ENCODE measurements at places on chromosomes 3 and 15.

DNA sequence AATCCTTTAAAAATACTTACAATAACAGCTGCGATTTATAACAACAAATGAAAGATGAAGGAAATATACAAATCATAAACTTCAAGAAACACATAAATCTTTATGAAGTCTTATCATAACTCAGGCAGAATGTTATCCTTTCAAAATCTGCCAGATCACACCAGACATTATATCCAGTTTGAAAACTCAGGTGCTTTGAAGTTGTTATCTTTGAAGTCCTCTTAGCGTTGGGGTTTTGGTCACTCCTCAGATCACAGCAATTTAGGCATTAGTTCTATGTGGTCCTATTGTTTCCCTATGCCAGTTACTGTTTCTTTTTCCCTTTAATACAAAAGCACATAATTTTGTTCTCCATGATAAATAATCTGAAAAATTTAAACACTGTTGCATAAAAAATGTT lies 934.6 kb downstream of the EPHA3 start:
- no peak for DNase-seq

DNA sequence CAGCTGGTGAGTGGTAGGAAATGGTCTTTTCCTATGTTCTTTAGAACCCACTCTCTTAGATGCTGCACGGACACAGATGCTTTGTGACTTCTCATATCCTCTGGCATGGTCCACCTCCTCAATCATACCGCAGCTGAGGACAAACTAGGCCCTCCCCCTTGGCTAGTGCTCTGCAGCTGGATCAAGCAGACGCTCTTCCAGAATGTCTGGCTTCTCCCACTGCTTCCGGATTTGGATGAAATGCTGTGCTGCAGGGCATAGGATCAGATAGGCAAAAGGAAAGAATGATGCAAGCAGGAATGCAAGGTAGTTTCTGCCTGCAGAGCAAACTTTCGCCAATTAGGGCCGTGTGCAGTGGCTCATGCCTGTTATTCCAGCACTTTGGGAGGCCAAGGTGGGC lies 75.7 kb upstream of the SLC4A7 start:
- no peak for DNase-seq

- no peak for DNase-seq
Measured at GRCh38 chr3:183230826-183231225, 22.2 kb upstream of the B3GNT5 start.

GRCh38 chr3:133457025-133457424 lies 57.2 kb downstream of the BFSP2 start:
- no peak for DNase-seq

GRCh38 chr3:23830869-23831484 lies 25.2 kb downstream of the UBE2E1 start:
- DNase-seq = no peak

DNA sequence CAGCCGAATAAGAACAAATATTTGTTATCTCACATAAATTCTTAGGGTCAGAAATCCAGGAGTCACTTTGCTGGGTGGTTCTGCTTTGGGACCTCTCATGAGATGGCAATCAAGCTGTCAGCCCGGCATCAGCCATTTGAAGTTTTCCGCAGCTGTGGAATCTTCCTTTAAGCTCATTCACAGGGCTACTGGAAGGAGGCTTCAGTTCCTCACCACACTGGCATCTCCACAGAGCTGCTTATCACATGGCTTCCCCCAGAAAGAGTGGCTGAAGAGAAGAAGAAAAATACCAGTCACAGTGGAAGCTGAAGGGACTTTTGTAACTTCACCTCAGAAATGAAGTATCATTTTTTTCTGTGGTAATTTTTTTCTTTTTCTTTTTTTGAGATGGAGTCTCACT lies 267.7 kb downstream of the CHL1 start:
- DNase-seq = no peak

DNA sequence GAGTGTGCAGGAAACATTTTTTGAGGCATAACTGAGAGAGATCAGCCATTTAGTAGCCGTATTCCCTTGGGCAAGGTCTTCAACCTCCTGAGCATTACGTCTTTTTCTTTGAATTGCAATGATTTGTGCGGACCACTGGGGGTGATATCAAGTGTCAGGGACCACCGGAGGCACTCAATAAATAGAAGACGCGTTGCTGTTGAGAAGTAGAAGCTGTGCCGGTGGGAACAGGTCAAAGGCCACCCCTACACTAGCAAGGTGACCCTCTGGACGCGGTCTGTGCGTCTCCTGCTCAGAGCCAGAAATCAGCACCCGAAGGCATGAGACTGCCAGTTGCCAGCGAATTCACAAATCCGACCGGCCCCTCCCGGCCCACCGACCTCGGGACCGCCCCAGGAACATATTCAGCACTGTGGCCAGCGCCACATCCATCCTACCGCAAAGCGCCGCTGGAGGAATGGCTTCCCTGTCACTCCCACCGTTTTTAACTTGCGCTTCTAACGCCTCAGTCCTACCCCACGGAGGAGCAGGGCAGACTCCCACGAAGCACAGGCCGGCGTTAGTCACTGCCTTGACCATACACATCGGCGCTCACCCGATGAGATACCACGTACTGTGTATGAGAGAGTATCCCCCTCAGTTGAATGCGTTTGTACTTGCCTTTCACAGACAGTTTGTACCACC lies 1.4 kb upstream of the GHSR start:
- DNase-seq = no peak

GRCh38 chr3:119930286-119930685 lies 148.4 kb downstream of the NR1I2 start:
- no peak for DNase-seq

DNA sequence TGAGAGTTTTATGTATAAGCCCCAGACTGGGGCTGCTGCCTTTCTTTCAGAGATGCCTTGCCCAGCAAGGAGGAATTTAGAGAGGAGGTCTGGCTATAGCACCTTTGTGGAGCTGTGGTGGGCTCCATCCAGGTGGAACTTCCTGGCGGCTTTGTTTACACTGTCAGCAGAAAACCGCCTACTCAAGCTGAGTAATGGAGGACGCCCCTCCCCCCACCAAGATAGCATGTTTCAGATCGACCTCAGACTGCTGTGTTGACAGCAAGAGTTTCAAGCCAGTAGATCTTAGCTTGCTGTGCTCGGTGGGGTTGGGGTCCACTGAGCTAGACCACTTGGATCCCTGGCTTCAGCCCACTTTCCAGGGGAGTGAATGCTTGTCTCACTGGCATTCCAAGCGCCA lies 155.6 kb downstream of the STXBP5L start:
- DNase-seq = no peak

- no peak for DNase-seq
Measured at GRCh38 chr3:18098960-18099587, 326.1 kb downstream of the SATB1 start.

DNA sequence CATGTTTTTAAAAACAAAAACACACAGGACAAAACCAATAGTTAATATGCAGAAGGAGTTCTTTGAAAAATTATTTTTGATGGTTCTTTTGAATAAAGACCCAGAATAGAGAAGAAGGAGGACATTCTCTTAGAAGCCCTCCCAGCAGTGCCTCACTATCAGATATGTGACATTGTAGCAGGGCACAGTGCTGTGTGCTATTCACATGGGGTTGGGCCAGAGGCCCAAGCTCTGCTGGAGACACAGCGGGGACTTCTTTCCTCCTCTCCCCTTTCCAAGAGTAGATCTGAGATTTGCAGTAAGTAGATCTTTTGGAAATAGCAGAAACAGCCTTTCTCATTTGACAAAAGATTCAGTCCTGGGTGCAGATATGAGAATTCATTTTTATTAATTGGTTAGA lies 6.3 kb downstream of the GYG1 start:
- DNase-seq = no peak

DNA sequence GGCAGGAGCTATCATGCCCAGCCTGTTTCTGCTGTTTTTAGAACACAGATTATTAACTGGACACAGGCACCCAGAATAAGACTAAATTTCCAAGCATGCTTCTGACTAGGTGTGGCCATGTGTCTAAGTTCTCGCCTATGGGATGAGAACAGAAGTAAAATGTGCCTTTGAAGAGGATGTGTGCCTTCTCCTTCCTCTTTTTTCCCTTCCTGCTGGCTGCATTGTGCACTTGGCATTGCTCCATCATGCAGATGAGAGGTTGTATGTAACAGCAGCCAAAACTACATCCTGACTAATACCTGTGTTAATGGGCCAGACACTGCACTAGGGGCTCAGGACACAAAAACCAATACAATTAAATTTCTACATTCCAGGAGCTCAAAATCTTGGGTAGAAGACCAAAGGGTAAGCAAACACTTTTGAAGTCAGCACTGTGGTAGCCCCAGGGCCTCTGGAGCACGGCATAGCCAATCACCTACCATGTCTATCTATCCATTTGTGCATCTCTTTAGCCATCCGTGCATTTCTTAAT lies 40.9 kb upstream of the RNU6-1 start:
- DNase-seq = no peak

GRCh38 chr3:82505079-82505756 lies 743.8 kb upstream of the GBE1 start:
- no peak for DNase-seq

DNA sequence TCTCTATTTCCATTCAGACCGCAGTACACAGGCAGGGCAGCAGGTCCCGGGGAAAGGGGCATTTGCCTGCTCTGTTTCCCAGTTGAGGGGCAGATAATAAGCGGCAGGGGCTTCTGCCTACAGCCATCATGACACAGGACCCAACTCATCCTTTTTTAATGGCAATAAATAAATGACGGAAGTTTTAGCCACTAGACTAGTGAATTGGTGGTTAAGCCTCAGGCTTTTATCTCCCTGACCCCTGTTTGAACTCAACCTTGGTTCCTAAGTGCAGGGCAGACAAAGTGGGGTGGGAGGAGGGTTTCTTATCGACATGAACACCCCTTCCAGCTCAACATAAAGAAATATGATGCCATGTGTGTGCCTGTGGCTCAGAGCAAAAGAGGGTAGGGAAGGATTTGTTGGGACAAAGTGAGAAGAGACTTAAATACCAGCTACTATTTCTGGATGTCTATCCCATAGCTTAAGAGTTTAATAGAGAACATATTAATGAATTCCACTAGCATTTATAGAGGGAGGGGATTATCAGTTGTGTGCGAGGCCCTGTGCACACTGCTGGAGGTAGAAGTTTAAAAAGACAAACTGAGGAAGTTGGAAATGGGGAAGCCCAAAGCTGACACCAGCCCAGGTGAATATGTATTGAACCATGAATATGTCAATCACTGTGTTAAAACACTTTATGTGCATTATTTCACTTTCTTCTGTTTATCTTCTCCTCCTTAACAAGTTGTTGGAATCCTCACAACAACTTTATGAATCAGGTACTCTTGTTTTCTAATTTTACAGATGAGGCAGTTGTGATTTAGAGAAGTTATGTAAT lies 939.4 kb downstream of the MCTP2 start:
- DNase-seq = no peak

GRCh38 chr3:159726231-159726964 lies 262.2 kb upstream of the IL12A start:
- no peak for DNase-seq

DNA sequence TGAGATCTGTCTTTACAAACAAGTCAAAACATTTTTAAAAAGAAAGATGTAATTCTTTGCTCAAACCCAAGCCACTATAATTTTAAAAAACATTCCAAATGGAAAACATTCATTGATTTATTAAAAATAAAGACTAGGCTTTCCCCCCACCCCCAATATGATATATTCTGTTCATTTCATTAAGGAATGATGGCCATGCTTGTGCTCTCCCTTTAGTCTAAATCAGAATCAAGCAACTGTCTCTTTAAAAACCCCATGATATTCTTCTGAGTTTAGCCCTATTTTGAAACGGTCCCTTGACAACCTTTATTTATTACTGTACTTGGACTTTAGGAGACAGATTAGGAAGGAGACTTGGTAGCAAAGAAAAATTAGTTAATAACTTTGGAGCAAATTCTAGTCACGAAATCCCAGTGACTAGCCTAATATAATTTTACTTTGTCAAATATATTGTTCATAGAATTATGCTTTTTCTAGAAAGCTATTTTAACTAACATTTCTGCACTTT lies 38.4 kb downstream of the TSC22D2 start:
- DNase-seq = no peak

DNA sequence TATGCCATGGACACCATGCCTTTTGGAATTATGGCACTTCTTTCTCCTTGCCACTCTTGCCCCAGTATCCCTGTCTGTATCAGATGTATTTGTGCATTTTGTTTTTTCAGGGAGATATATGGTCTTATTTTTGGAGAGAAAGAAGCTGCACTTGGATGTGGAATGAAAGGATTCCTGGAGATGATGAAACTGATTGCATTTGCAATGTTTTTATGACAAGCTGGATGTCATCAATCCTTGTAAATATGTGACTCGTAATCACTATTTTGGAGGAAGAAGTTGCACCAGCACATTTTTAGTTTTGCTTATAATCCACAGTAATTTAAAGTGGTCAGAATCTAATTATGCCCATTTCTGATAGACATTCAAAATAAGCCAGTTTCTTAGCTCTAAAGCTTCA lies 165.0 kb downstream of the NR1D2 start:
- no peak for DNase-seq

- DNase-seq = no peak
Measured at GRCh38 chr3:100662113-100662823, 47.0 kb upstream of the TFG start.

GRCh38 chr3:124584552-124585391 lies 145.5 kb upstream of the UMPS start:
- no peak for DNase-seq

GRCh38 chr3:188156056-188156455 lies 2.1 kb downstream of the LPP start:
- no peak for DNase-seq

All from activated CD4-positive, CD25-positive, alpha-beta regulatory T cell treated with anti-CD3 and anti-CD28 coated beads, Interleukin-2, amount 50 U/mL, for 16 hours (primary cell).